NCI-H1930 (cell line): ENCODE measurements at places on chromosomes 4 and X.

- DNase-seq, result no peak
Measured at GRCh38 chr4:8228319-8229250, 29.5 kb downstream of the SH3TC1 start.

DNA sequence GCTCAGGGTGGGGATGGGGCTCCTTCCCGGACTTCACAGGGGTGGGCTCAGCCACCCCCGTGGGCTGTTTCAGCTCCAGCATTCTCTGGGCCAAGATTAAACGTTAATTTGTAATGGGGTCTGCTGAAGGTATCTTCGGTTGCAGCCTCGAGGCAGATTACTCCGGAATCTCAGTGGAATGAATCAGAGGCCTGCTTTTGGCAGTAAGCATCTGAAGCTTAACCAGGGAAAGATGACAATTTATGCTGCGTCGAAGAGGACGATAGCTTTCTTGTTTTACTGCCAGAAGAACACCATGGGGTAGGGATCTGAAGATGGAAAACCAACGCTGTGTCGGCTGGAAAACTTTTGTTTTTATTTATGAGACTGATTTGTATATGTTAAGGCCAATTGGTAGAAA is 129.2 kb upstream of the MSX1 start:
- DNase-seq, result no peak

DNA sequence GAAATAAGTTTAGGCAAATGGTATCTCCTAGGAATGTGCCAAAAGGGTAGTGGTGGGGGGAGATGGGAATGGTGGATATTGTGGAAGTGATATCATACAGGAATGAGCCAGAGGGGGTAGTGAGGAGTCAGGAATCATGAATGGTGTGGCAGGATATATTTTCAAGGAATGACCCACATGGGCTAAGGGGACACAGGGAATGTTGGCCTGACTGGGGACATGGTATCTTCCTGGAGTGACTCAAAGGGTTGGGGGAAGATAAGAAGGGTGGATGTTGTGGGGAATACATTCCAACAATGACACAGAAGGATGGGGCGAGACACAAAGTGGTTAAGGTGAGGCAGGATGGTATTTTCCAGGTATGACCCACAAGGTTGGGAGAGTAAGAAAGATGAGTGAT is 60.6 kb downstream of the MAOA start:
- no peak for DNase-seq

DNA sequence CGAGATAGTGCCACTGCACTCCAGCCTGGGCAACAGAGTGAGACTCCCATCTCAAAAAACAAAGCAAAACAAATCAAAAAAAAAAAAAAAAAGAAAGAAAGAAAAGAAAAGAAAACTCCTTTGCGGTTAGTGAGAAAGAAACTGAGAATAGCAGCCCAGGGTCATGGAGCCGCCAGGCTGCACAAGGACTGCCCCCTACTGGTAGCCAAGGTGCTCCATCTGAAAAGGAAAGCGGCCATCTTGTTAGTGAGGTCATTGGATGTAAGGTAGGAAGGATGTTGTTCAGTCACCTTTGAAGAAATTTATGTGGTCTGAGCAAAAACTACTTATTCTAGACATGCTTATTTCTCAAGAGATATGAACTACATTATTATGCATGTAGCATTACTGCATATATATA is 660.6 kb upstream of the TENM3 start:
- no peak for DNase-seq

- DNase-seq, result no peak
Measured at GRCh38 chrX:38607976-38608375, 46.6 kb downstream of the TSPAN7 start.
